ENCODE measurements at places on chromosomes 5 and 9.

GRCh38 chr5:94928891-94929290 lies 310.4 kb downstream of the SLF1 start:
- DNase-seq: no peak

DNA sequence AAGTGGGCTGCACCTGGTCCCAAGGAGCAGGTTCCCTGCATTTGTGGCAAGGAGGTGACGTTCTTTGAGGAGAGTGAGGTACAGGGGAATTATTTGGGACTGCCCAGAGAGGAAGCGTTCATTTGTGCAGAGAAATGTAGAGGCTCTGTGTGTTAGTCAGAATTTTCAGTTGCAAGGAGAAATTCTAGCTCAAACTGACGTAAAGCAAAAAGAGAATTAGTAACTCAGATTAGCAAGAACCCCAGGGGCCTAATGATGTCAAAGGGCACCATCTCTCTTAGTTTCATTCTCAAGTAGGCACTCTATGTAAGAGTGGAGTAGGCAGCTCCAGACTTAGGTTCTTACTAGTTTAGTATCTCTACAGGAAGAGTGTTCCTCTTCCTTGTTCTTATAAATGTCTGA lies 2.4 kb upstream of the TXN start:
- no peak for DNase-seq

GRCh38 chr5:179337796-179338676 lies 7.2 kb downstream of the ADAMTS2 start:
- DNase-seq: no peak

- DNase-seq: no peak
These were observed 28.3 kb downstream of the RASGRF2 start for GRCh38 chr5:80988419-80988935.

DNA sequence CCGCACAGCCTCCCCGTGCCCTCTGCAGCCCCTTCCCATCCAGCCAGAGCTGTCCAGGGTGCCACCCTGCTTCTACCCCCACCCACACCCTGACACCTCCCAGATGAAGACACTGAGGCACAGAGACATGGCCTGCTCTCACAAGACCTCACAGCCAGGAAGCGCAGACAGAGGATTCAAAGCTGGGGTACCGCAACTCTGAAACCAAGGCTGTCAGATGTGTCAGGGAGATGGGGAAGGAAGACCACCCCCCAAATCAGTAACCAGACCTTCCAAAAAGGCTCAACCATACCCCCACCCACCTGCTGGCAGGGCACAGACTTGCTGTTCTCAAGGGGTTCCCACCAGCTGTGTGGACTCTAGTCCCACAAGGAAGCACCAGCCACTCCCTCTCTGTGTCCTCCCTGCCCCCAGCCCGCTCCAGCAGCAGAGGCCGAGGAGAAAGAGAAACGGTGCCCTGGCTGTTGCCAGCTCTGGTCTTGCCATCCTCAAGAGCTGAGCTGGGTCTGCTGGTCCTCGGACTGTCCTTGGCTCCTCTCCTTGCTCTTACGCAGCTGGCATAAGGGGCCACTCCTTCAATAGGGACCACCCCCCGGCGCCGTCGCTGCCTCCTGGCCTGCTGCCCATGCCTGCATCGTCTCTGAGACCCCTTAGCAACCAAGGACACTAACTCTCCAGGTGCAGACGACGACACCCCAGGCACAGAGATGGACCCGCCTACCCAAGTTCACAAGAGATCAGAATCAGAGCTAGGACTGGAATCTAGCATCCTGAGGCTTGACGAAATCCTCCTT lies 699 bp downstream of the AKNA start:
- DNase-seq: no peak

GRCh38 chr5:62312674-62313073 lies 6.7 kb downstream of the KIF2A start:
- no peak for DNase-seq

GRCh38 chr5:133124891-133125290 lies 73.1 kb downstream of the HSPA4 start:
- DNase-seq: no peak

DNA sequence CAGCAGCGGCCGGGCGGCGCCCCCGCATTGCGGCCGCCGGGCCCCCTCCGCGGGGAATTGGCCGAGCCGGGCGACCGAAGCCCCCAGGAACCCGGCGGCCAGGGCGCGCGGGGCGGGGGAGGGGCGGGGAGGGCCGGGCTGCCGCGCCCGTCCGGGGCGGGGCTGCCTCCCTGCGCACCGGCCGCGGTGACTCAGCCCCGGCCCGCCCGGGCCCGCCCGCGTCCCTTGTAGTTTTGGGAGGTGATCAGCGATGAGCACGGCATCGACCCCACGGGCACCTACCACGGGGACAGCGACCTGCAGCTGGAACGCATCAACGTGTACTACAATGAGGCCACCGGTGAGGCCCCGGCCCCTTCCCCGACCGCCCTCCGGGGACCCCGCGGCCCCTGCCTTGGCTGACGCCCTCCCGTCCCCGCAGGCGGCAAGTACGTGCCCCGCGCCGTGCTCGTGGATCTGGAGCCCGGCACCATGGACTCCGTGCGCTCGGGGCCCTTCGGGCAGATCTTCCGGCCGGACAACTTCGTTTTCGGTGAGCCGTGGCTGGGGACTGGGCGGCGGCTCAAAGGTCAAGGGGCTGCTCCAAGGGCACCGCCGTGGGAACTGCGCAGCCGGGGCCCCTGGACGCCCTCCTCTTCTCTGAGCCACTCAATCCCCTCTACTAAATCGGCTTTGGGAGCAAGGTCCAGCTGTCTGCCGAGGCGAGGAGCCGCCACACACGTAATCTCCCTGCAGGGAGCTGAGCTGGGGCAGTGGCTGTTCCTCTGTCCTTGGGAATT lies 592 bp downstream of the TUBB4B start:
- DNase-seq: peak; percentile 78

- no peak for DNase-seq
These were observed 456.6 kb downstream of the ARHGEF28 start for GRCh38 chr5:74082512-74083055.

GRCh38 chr5:135332519-135333150 lies 66.4 kb downstream of the MACROH2A1 start:
- DNase-seq: peak; percentile 13

DNA sequence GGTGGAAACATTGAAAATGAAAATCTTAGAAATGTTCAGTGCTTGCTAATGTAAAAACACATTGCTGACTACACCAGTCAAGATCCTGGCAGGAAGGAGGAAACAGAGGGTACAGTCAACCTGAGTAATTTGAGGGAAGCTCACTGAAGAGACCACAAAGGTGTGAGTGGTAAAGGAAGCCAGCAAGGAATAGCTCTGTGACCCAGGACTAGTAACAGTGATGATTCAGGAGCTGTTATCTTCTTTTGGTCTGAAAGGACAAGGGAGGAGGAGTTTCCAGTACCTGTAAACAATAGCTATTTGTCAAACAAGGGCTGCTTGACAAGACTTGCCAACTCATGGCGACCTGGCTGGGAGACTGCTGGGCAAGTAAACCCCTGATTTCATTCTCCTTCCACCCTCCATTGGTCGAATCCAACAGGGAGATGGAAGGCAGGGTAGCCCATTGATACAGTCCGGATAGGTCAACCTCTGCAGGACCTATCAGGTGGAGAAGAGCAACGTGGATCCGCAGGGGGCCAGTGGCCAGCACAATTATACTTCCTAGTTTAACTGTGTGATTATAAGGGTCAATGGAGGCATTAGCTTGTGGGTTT lies 68.1 kb downstream of the MAMDC2 start:
- no peak for DNase-seq

DNA sequence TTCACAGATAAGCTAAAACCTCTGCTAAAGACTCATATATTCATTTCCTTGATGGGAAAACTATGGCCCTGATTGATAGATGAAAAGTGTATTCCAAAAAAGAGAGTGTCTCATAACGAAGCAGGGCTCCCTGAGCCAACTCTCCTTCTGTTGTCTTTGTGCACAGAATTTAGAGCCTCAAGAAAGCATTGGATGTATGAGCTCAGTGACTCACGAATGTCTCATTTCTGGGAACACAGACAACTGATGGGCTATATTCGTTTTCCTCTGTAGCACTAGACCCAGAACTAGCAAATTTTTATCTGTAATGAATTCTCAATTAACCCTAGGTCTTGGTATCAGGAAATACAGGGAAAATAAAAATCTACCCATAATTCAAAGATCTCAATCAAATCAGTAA lies 88.4 kb downstream of the LMNB1 start:
- no peak for DNase-seq

DNA sequence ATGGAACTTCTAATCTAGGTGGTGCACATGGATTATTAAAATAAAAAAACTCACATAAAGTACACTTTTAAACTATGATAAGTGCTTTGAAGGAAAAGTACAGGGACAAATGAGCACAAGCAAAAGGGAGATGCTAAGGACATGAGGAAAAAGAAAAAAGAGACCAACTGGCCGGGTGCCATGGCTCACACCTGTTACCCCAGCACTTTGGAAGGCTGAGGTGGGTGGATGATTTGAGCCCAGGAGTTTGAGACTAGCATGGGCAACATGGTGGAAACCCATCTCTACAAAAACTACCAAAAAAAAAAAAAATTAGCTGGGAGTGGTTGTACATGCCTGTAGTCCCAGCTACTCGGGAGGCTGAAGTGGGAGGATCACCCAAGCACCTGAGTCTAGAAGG lies 67.1 kb downstream of the SH3TC2 start:
- no peak for DNase-seq

DNA sequence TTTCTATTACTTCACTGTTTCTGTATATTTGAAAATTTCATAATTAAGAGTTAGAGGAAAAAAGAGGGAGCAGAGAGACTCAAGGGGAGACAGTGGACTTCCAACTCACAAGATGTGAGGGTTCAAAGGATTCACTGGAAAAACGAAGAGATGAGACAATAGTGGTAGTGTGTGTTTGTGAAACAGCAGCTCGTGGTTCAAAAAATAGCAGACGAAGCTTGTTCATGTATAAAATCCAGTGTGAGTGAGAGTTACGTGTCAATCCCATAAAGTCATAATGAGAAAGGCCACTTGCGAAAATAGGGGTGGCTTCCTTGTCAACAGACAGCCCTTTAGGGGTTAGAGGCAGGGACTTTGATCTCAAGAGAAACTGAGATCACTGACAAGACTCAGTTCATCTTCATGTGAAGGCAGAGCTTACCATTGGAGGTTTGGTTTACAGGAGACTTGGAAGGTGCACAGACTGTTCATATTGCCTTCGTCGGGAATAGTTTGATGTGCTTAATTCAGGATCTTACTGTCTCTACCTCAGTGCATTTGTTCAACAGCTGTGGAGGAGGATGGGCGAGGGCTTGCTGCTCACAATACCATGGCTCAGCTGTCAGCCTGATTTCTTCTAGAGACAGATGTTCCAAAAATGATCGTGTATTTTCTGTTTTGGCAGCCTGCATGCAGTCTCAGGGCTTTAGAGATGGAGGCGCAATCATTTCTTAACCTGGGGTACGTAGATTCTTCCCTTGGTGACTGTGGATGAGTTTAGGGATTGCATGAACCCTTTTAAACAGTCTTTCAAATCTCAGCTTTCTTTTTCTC lies 105.7 kb upstream of the KLF9 start:
- DNase-seq: no peak

DNA sequence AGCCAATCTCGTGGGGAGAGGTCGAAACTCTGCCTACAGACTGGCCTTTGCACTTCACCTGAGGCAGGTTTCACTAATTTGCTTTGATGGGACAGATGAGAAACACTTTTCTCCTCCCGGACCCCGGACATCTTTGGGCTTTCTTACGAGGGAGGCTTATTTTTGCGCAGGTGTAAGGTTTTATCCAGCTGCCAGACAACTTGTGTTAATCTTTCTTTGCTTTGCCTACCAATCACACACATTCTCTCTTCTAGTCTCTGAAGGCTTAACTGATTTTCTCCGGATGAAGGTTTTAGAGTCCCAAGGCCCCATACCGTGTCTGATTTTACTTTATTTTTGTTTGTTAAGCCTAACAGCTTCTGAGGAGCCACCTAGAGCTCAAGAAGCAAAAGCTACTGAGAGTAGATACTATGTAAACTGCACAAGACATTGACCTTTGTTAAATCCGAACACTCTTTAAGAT lies 436 bp upstream of the EMB start:
- no peak for DNase-seq

GRCh38 chr9:105646879-105647594 lies 15.2 kb upstream of the TAL2 start:
- no peak for DNase-seq

GRCh38 chr9:129669141-129669718 lies 3.8 kb downstream of the PRRX2 start:
- DNase-seq: no peak

DNA sequence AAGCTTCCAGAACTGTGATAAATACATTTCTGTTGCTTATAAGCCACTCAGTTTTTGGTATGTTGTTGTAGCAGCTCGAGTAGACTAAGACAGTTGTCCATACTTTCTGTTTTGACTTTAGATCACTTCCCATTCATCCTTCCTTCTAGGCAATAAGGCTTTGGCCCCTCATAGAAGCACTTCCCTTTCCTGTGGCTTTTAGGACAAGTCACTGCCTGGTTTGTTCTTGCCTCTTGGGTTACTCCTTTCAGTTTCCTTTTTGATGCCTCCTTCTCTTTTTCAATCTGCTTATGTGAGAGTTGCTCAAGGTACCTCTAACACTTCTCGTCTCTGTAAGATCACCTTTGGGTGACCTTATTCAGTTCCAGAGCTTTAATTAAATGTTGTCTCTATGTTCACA lies 72.4 kb upstream of the NTRK2 start:
- DNase-seq: no peak

GRCh38 chr5:111922344-111922743 lies 165.3 kb upstream of the NREP start:
- DNase-seq: no peak

DNA sequence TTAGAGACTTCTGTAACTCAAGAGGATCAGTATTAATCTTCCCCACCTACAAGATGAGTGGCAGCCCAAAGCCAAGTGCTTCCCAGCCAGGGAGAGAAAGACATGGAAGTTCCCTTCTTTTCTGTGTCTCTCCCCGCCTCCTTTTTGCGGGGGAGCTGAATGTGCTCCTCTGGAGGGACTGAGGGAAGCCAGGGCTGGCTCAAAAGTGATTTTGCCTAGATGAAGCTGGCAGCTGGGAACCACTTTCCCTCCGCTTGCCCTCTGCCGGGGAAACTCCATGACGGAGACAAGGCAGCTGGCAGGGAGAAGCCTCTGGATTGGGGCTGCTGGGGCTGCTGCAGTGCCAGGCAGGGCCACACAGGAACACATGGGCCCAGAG lies 24.4 kb downstream of the EGR1 start:
- no peak for DNase-seq

- DNase-seq: no peak
These were observed 32.2 kb downstream of the IER5L start for GRCh38 chr9:129145841-129146292.

GRCh38 chr5:72185496-72186329 lies 78.4 kb downstream of the MAP1B start:
- DNase-seq: no peak

GRCh38 chr5:85132269-85132668 lies 747.6 kb upstream of the EDIL3 start:
- no peak for DNase-seq

GRCh38 chr5:68159224-68159951 lies 56.2 kb upstream of the PIK3R1 start:
- DNase-seq: no peak

- no peak for DNase-seq
These were observed 19.9 kb downstream of the GOLM1 start for GRCh38 chr9:86079421-86079831.

Data from CD4-positive, alpha-beta memory T cell (primary cell).